SK-N-SH treated with all-trans-retinoic acid at 6 μM for 48 hours (cell line): ENCODE measurements at places on chromosomes 4 and X.

DNA sequence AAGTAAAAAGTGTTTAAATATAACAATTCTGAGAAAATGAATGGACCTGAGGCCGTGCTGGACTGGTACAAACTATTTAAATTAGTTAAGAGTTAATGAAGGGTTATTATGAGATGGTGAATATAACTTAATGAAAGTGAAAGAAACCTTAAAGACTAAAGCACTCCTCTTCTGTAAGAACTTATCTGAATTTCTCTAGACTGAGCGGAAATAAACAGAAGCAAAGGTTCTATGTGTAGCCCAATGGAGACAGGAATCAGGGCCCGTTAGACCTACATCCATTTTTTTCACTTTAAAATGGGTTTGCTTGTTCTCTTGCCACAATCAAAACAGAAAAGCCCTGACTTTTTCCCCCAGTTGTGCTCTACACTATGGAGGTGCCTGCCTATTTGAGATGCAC is 14.9 kb downstream of the AMMECR1 start:
- ATAC-seq, result no peak

GRCh38 chrX:3286196-3286945 is 60.1 kb downstream of the MXRA5 start:
- ATAC-seq, result peak; percentile 92

DNA sequence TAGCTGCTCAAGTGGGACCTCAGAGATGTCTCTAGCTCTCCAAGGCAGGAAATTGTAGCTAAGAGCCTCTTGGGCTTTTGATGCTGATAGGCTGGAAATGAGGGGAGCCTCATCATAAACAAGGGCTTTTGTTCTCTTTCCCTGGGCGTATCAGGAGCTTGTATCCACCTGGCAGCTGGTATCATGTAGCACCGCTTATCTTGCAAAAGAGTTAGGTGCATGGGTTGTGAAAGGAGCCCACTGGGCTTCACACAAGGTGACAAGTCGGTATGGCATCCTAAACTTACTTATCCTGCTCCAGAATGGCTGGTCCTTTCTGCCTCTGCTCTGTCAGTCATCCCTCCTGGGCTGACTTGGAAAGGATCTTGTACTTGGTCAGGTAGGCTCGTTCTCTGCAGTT is 565.8 kb downstream of the GRXCR1 start:
- no peak for ATAC-seq

DNA sequence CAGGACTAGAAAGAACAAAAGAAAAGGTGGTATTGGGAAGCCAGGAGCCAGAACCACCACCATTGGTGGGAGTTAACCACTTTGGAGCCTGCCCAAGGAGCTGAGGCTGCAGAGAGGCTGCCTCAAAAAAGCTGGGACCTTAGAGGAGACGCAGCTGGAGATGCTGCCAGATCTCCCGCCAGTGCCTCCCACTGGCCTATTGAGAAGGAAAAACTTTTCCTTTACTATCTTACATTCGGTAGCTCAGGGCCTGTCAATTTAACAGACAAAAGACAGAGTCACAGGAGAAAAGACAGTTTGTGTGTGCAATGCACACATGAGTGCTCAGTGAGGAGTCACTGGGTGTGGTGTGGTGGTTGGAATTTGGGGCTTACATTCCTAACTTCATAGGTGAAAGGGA is 52.4 kb upstream of the HPSE start:
- ATAC-seq, result peak; percentile 57

DNA sequence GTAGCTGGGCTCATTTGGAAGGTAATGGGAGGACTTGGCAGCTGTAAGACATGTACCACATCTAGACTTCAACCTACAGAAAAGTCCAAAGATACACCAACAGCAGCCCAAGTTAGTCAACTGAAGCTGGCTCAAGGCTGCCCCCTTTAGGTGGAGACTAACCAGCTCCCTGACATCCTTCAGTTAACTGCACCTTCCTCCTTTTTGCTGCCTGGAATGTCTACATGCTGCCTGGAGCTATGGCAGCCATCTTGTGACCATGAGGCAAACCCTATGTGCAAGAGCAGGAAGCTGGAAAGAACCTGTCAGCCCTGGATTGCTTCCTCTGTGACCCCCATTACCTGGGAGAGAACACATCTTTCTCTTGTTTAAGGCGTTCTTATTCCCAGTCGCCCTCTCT is 25.8 kb downstream of the ARSD start:
- no peak for ATAC-seq
